ENCODE measurements at places on chromosomes 12 and 14. TPM values are rescaled to one million over a fixed set of nuclear protein-coding genes. Genes with fewer than 3 reads are reported as not detected.

ERP27 gene
- 11.3 TPM for total RNA-seq

FIGNL2 gene
- 0.19 TPM for total RNA-seq

GPD1 gene
- 0.37 TPM for total RNA-seq

FGF6 gene
- not detected for total RNA-seq

METTL3 gene
- 81.4 TPM for total RNA-seq

ADAM21 gene
- not detected for total RNA-seq

KRT2 gene
- total RNA-seq, result 0.10 TPM

FLRT2 gene
- total RNA-seq, result not detected

RNASE4 gene
- 1.4 TPM for total RNA-seq

KRT80 gene
- total RNA-seq, result not detected

GUCY2C gene
- total RNA-seq, result not detected

OR6C4 gene
- not detected for total RNA-seq

DHRS2 gene
- 0.50 TPM for total RNA-seq

SLC38A4 gene
- not detected for total RNA-seq

NOC4L gene
- total RNA-seq, result 32.4 TPM

GLIPR1L2 gene
- 0.75 TPM for total RNA-seq

GLS2 gene
- 1.1 TPM for total RNA-seq

EGLN3 gene
- 18.2 TPM for total RNA-seq

FOXA1 gene
- not detected for total RNA-seq

COX8C gene
- total RNA-seq, result not detected

VRTN gene
- total RNA-seq, result not detected

OTX2 gene
- total RNA-seq, result not detected

HPD gene
- total RNA-seq, result not detected

KRT6C gene
- not detected for total RNA-seq

PAPLN gene
- 0.46 TPM for total RNA-seq

SMOC1 gene
- not detected for total RNA-seq

ADAMTS20 gene
- total RNA-seq, result not detected

TMEM132D gene
- not detected for total RNA-seq

RERGL gene
- total RNA-seq, result not detected

RNFT2 gene
- 11.7 TPM for total RNA-seq

SVOP gene
- not detected for total RNA-seq

IL26 gene
- total RNA-seq, result 1.00 TPM

PPFIA2 gene
- total RNA-seq, result not detected

TAS2R20 gene
- 2.1 TPM for total RNA-seq

TMEM117 gene
- total RNA-seq, result 0.79 TPM
